ENCODE measurements at places on chromosomes 5 and 9. TPM values are rescaled to one million over a fixed set of nuclear protein-coding genes. Genes with fewer than 3 reads are reported as not detected.

GRCh38 chr9:30411571-30411970 lies 1972.9 kb upstream of the ACO1 start:
- no peaks in the 10 kb centered on the region for H3K36me3 ChIP-seq
- no peaks in the 10 kb centered on the region for H3K27me3 ChIP-seq
- H3K27ac ChIP-seq = no peak overlapping the region
- H3K4me3 ChIP-seq = no peak overlapping the region
- no peaks in the 10 kb centered on the region for H3K4me1 ChIP-seq

- peaks cover 16% of the 10 kb centered on the region for H3K36me3 ChIP-seq
- no peaks in the 10 kb centered on the region for H3K27me3 ChIP-seq
- H3K27ac ChIP-seq = no peak overlapping the region
- peaks cover 12% of the 10 kb centered on the region for H3K4me1 ChIP-seq
- H3K4me3 ChIP-seq = no peak overlapping the region
- no peak for DNase-seq
These were observed 46.5 kb downstream of the SH3PXD2B start for GRCh38 chr5:172407822-172408221.

- no peak overlapping the region for H3K4me3 ChIP-seq
- peaks cover under 1% of the 10 kb centered on the region for H3K4me1 ChIP-seq
- H3K36me3 ChIP-seq = no peaks in the 10 kb centered on the region
- H3K27me3 ChIP-seq = no peaks in the 10 kb centered on the region
- DNase-seq = no peak
These were observed 16.7 kb upstream of the SCGB3A1 start for GRCh38 chr5:180607861-180608571.

GRCh38 chr5:92715946-92716520 lies 865.0 kb downstream of the NR2F1-AS1 start:
- H3K4me1 ChIP-seq = no peaks in the 10 kb centered on the region
- no peak overlapping the region for H3K27ac ChIP-seq
- no peak overlapping the region for H3K4me3 ChIP-seq
- H3K36me3 ChIP-seq = no peaks in the 10 kb centered on the region

GRCh38 chr5:20522905-20523482 lies 535.0 kb upstream of the CDH18 start:
- DNase-seq = no peak
- no peaks in the 10 kb centered on the region for H3K36me3 ChIP-seq
- no peak overlapping the region for H3K27ac ChIP-seq
- H3K27me3 ChIP-seq = no peaks in the 10 kb centered on the region

DNA sequence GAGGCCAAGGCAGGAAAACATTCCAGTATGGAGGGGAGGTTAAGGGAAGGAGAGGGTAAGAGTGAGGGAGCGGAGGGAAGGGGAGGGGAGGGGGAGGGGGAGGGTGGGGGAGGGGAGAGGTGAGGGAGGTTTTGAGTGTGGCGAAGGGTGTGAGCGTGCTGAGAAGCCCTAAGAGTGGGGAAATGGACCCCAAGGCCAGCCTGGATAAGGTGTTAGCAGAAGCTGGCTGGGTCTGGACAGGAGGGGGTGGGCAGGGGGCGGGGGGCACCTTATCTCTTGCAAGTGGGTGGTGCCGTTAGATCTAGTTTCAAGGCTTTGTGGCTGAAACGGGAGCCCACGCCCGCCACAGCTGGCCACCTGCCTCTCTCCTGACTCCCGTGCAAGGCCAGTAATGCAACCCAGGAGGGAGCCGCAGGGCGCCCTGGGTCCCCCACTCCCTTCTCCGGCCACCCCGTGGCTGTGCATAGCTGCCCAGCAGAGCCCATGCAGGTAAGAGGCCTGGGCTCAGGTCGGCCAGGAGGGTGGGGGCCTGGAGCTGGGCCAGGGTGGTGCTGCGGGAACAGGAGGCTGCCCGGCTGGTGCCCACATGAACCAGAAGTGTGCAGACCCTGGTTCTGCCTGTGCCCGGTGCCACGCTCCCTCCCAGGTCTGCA lies 677 bp downstream of the RNF224 start:
- H3K27me3 ChIP-seq = no peaks in the 10 kb centered on the region
- peaks cover 7% of the 10 kb centered on the region for H3K4me1 ChIP-seq
- H3K27ac ChIP-seq = no peak overlapping the region
- DNase-seq = no peak
- H3K4me3 ChIP-seq = no peak overlapping the region

DNA sequence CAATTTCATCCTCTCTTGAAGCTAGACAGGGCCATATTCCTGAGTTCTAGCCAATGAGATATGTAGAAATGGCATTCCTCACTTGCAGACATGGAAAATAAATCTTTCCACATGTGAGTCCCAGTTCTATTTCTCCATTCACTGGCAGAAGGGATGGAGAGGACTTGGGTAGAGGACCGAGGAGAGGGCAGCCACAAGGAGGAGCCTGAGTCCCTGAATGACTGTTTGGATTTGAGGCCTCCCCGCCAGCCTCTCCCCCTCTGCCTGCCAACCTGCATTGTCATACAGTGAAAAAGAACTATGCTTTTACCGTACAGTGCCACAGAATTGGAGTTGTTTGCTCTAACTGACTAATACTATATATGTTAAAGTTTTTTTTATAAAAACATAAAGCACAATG lies 583.0 kb upstream of the WWC1 start:
- no peaks in the 10 kb centered on the region for H3K4me1 ChIP-seq
- no peak overlapping the region for H3K4me3 ChIP-seq
- H3K27me3 ChIP-seq = no peaks in the 10 kb centered on the region

GRCh38 chr5:67215519-67216471 lies 19.2 kb upstream of the CD180 start:
- no peaks in the 10 kb centered on the region for H3K36me3 ChIP-seq
- peak overlapping the region; percentile 62 for H3K27ac ChIP-seq
- DNase-seq = peak; percentile 88

GRCh38 chr9:89461265-89461664 lies 36.6 kb downstream of the SEMA4D start:
- no peaks in the 10 kb centered on the region for H3K27me3 ChIP-seq
- H3K4me3 ChIP-seq = no peak overlapping the region
- H3K27ac ChIP-seq = no peak overlapping the region

DNA sequence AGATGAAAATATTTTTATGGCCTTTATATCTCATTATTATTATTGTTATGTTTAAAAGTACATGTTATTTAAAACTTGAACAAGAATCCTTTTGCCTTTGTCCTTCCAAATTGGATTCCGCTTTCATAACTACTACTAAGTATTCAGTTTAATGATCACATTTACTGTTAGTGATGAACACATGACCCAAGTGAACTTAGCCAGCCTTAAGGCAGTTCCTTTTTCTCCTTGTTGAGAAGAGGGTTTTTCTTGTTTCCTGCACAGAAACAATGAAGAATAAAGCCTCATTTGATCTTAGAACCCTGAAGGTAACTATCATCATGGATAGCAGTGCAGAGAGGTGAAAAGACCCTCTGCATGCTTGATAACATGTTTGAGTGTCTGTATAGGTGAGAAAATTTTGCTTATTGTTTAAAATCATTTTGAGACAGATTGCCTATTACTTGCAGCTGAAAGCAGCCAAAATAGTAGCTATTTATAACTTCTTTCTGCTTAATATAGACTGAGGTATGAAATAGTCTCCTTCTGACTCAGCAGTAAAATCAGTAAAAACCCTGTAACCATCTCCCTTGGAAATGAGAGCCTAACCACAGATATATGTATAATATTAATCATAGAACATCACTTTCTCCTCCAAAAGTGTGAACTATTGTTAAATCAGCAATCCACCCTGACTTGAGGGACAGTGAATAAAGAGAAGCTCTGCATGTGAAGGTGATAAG lies 266.2 kb downstream of the SPATA31D1 start:
- no peaks in the 10 kb centered on the region for H3K36me3 ChIP-seq
- H3K27ac ChIP-seq = no peak overlapping the region
- H3K4me1 ChIP-seq = no peaks in the 10 kb centered on the region

The BHMT gene
- total RNA-seq = not detected

The PHF24 gene
- not detected for total RNA-seq

The ALDH1A1 gene
- total RNA-seq = 287 TPM

The PRRC1 gene
- total RNA-seq = 72.7 TPM

The ERAP2 gene
- total RNA-seq = 10.0 TPM

The PGM5 gene
- total RNA-seq = 1.9 TPM

The NFIB gene
- total RNA-seq = 160 TPM

Measured in endothelial cell of umbilical vein (primary cell).